ENCODE measurements at places on chromosomes 12 and 14.

DNA sequence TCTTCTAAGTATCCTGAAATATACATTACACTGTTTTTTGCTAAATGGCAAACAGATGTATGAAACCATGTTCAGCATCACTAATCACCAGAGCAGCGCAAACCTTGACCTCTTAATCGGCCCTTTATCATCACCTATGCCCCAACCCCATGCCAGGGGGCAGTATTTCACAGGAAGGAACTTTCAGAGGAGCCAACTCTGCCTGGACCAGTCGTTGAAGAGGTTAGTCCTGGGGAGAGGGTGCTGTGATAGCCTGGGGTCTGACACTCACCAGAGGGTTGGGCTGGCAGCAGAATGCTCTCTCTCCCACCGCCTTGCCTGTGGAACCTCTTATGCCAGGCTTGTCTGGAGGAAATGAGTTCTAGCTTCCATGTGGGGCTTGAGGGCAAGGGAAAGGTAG, 411.7 kb downstream of the TMEM117 start:
- no peak for DNase-seq

DNA sequence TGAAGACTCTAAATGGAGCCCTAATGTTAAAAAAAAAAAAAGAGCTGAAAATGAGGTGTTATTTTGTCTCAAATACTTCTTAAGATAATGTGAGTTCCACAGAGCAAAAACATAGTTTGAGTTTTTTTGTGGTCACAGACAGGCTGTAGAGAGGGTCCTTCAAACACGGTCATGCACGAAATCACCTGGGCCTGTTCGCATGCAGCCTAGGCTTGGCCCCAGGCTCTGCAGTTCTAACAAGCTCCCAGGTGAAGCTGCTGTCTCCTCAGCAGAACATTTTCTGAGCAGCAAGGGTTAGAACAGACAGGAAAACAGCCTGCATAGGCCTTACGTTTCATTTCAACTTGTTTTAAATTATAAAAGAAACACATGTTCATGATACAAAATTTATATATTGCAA, 65.4 kb upstream of the TBPL2 start:
- no peak for DNase-seq

DNA sequence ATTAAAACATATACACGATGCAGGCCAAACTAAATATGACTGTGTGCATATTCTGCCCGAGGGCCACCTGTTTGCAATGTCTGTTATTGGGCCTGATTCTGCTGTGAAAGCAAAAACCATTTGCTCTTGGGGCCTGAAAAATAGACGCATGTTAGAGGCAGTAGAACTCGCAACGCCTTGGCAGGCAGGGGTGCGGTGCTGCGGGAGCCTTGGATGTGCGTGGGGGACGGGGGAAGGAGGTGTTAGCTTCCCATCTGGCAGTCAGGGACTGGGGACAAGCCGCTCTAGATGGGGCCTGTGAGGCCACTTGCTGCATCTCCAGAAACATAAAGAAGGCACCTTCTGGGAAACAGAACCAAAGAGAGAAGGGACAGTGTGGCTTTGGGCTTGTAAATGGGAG, 216.3 kb downstream of the PHETA1 start:
- no peak for DNase-seq

DNA sequence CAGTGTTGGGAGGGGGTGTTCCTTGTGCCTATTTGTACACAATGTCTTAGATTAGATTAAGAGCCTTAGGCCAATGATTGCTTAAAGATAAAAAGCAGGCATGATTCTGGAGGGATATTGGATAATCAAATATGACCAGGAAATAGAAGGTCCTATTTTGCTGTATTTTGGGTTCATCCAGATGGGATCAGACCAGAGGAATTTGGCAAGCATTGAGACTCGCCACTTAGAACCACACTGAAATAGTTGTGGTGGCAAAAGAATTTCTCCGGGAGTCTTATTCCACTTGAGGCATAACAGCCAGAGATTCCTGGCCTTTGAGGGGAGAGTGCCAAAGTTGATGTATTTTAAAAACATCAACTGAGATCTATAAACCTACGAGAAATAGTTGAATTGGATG, 327.2 kb downstream of the RAD51B start:
- DNase-seq, result no peak

DNA sequence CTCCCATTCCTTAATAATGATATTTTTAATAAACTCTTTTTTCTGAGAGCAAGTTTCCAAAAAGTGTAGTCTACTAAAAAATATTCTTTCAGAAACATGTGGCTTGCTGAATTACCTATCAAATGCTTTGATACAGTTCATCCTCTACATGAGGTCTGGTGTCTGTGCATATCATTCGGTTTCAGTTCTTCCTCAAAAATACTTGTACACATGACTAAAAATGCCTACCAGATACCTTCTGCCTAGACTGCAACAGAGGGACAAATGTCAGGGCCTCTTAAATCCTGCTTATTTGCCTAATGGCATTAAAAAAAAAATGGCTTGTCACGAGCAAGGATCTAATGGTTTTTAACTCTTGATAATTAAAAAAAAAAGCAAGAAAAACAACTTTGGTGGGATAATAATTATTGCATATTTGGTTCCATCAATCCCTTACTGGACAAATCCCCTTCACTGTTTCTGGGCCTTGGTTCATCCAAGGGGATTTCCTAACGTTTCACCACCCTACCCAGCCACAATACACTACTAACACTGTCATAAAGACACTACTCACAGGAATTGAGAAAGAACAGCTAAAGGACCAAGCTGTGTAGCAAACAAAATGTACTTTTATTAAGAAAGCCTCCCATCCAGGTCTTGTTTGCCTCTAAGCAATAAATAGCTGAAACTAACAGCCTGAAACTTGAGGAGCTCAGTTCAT, 45.7 kb downstream of the PARP11 start:
- no peak for DNase-seq

DNA sequence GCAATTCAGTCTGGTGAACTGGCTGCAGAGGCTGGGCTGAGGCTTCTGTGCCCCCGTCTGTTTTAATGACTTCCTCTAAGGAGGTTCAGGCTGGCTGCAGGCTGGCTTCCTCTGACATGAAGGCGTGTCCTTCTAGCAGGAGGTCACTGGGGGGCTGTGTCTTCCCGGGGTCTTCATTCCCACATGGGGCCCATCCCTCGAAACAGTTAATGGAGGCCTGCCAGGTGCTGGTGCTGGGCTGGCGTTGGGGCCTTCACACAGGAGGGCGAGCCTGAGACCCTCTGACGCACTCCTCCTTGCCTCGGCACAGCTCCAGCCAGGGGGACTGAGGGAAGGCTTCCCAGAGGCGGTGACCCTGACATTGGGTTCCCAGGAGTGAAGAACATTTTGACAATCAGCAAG, 57.7 kb upstream of the DLK1 start:
- no peak for DNase-seq
